Activated naive CD4-positive, alpha-beta T cell treated with anti-CD3 and anti-CD28 coated beads, Interleukin-2, amount 50 U/mL, for 16 hours (primary cell): ENCODE measurements at places on chromosomes 2 and 18.
A peak's percentile ranks its signal among the peaks of the same experiment; 100 is the strongest.

DNA sequence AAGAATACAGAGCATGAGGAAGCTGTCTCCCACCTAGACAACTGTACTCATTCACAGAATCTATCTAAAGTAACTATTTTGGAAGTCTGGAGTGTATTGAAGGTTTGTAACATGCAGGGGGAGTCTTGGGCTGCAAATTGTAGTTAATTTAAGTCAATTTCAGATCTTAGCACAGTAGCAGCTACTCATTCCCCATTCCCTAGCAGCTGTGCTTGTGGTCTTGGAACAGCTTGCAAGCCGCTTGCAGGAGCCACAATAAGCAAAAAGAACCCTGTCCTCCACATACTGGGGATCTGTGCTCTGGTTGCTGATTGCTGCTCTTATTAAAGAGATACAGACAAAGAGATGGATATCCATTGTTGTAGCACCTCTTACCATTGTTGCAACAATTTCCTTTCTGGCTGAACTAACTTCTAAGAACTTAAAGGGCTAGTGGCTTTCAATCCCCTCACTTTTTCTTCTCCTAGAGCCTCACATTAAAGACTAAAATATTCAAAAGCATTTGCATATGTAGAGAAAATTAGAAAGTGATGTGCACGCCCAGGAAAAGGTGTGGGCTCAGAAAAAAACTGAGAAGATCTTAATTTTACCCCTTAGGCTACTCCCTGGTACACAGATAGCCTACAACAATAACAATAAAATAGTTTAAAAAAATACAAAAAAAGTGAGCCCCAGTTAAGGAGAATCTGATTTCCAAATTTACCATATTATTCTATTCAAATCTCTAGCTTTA, 1775.1 kb upstream of the PIK3C3 start:
- DNase-seq, result no peak

DNA sequence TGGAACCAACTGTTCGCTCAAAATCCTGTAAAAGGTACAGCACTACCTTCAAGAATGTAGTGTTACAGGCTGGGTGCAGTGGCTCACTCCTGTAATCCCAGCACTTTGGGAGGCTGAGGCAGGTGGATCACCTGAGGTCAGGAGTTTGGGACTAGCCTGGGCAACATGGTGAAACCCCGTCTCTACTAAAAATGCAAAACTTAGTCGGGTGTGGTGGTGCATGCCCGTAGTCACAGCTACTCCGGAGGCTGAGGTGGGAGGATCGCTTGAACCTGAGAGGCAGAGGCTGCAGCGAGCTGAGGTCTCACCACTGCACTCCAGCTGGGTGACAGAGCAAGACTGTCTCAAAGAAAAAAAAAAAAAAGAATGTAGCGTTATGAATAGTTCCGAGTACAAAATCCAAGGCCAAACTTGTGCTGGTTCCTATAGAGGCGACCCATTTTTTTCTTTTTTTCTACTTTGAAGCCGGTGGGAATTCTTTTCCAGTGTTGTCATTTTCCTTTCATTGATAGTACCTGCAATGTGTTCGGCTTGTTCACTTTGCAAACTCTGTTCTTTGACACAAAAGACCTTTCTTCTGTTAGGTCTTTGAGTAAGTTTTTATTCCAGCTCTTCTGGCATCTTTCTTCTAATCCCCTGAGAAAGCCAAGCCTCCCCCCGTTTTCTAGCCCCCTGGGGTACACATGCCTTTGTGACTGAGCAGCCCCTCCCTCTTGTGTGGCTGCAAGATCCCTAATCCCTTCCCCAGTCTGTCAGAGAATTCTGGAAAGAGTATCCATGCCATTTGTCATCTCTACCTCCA, 25.1 kb downstream of the INPP5D start:
- no peak for DNase-seq

GRCh38 chr2:119826370-119826961, 66.7 kb downstream of the PTPN4 start:
- peak; percentile 38 for DNase-seq

DNA sequence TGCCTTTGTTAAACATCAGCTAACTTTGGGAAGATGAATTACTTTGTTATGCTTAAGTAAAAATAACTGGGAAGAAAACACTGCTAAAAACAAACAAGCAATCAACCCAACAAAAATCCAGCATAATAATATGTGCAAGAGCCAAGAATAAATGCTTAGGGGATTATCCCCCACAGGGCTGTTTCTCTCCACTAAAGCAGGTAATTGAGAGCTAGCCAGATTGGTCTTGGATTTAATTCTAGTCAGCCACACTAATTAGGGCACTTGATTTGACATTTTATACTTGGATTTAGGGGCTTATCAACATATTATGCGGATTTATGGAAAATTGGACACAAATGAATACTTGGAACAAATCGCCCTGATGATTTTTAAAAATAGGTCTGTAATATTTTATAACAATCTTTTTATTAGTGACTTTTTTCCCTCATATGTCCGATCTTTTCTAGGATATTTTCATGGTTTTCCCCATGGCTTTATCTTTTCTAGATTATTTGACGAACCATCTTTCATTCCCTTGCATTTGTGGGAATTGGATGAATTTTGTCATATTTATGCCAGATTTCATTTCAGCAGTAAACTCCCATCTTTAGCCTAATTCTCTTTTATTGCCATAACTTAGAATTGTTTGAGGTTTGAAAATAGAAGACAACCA, 199.1 kb upstream of the NXPH2 start:
- no peak for DNase-seq

- peak; percentile 51 for DNase-seq
Measured at GRCh38 chr2:48315896-48316194, 214.1 kb upstream of the STON1 start.

DNA sequence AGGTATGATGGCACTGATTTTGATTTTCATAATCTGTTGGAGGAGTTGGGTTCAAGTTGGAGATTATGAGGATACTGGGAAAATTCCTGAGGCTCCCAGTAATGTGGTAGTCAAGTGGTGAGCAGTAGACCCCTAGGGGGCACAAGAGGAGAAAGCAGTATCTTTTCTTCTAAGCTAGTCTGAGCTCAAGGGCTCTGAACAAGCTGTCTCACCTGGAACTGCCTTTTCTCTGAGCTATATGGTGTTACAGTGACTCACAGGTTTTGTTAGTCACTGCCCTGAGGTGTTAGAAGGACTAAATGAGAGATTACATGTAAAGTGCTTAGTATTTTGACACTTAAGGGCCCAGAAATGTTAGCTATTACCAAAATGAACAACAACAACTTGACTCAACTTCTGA, 42.2 kb downstream of the CD302 start:
- no peak for DNase-seq

DNA sequence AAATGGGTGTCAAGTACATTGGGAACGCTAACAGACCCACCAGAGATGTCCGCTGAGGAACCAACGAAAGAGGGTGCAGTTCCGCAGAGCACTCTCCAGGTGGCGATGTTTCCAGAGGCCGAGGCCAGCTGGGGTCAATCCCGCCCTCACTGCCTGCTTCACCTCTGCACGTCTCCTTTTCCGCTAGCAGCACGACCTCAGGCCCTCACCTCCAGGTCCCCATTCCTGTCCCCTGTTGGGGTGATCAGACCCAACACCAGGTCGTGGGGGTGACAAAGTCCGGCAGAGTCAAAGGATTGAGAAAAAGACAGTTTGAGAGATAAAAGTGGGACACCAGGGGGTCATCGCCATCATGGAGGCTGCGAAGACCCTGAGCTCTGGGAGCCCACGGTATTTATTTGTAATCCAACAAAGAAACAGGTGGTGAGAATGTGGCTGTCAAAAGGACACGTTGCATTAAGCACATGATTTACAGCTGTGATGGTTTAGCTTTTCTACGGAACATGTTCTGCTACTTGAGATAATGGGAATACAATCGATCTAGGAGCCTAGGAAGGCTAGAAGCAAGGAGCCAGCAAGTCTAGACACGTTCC, 27.3 kb downstream of the ZAP70 start:
- DNase-seq, result peak; percentile 35

GRCh38 chr2:133841900-133842299, 273.6 kb upstream of the NCKAP5 start:
- no peak for DNase-seq

DNA sequence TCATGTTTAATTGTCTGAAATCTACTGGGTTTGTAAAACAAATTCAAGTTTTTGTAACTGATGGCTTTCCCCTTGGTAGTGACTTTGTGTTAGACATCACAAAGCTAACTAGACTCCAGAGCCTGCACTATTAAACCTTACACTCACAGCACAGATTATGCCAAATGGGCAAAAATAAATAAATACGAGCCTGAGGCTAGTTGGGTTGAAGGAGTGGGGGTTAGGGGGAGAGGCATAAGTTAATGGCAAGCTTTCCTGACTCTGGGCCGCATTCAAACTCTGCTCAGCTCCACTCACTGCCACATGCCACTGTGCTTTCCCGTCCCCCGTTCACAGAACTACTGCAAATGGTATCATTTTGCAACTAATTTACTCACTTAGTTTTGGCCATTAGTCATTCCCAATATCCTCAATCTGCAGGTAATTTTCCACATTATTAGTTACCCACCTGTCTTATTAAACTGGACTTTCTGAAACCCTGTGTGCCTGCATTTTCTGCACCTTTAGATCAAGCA, 1079.9 kb upstream of the PIK3C3 start:
- no peak for DNase-seq

- no peak for DNase-seq
Measured at GRCh38 chr2:118635891-118636290, 211.6 kb downstream of the EN1 start.

DNA sequence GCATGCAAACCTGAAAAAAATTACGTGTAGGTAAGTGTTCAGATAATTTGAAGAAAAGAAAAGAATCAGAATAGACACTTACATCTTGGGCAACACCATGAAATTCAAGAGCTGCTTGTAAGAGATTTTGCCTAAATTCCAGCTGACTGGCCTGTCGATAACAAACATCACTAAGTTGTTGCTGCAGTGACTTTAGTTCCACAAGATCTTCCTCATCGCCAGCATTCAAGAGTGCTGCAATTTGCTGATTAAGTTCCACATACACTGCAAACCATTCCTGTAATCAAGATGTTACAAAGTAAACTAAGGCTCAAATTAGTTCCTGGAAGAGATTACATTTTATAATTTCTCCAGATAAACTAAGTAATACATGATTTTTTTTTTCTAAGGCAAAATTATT, 74.3 kb upstream of the CCDC141 start:
- DNase-seq, result no peak

DNA sequence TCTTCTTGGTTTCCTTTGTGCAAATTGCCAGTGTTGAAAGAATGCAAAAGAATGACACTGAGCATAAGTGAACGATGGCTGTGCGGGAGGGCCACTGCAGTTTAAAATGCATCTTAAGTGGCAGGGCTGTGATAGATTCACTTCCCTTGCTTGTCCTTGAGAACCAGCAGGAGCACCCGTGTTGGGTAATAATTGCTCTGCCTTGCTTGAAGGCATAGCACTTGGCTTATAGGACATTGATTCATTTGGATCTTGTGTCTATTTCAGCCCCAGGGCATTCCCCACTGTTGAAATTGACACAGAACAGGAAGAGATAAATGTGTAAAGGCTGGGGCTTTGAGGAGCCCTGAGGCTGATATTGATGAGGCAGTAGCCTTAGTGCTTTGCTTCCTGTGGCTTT, 1003.7 kb upstream of the GYPC start:
- no peak for DNase-seq
